ENCODE measurements at places on chromosomes 12 and 14.

DNA sequence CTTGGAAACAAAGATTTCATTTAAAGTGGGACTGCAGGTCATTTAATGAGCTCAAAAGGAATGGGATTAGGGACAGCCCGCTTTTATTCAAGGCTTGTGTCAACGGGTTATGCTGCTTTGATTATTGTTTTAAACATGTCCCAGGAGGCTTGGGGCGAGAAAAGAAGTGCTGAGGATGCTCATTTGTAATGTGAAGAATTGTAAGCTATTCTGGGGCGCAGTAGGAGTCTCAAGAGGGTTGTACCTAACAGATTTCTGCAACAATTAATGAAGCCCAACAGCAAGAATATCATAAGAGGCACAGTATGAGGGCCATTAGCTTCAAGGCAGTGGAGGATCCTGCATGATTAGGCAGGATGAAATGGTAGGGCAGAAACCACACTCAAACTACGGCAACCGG lies 122.5 kb downstream of the KTN1 start:
- DNase-seq, result no peak

DNA sequence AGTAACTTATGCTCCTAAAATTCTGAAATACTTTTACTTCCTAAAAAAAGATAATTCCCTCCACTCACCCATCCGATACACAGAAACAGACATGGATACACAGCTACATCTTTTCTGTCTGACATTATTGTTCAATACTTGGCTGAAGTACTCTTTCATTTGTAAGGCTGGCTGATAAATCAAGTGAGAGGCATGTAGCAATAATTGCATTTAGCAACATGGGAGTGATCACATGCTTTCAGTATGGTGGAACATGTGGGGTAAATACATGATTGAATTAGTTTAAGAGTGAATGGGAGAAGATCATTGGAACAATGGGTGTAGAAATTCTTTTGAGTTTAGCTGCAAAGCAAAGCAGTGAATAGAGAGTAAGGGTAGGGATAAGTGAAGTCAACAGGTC lies 25.6 kb downstream of the PTPRQ start:
- DNase-seq, result no peak

DNA sequence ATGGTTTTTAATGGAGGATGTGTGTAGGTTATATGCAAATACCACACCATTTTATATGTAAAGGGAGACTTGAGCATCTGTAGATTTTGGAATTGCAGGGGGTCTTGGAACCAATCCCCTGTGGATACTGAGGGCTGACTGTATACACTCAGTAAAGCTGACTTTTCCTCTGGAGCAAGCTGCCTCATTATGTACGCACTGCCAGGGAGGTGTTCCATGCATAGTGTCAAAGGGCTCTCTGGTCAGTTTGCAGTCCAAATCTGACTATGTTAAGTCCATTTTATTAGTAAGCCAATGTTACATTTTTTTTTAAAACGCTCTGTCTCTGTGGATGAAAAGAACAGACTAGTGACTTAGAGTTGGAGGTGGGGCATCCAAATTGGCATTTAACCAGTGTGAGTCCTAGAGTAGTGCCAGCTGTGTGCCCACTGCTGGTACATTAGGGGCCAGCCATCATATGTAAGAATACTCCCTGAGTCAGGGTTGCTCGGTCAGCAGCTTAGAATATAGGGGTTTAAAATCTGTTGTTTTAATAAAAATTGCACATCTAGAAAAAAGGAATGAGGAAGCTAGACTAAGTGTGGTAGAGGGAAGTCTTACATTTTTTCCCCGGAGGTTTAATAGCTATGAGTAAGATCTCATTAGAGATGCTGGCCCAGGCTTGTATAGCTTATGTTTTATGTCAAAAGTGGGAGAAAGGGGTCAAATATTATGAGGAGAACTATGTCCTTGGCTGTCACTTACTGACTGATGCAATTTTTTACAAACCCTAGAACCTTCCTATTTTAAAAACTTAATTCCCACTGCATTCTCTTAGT lies 87.0 kb downstream of the TESC start:
- peak; percentile 32 for DNase-seq

DNA sequence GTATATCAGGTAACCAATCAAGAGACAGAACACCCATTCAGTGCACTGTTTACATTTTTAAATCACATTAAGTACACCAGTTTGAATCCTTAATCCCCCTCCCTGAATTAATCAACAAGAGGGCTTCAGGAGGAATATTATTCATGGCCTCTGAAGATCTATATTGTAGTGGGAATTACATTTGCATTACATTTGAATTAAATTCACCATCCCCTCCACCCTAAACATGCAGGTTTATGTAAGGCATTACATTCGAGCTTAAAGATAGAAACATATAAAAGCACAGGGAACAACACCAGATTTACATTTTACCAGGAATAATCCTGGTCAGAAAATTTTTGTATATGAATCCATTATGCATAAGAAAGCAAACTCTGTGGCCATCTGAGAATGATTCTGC lies 197.8 kb upstream of the KITLG start:
- DNase-seq, result no peak

DNA sequence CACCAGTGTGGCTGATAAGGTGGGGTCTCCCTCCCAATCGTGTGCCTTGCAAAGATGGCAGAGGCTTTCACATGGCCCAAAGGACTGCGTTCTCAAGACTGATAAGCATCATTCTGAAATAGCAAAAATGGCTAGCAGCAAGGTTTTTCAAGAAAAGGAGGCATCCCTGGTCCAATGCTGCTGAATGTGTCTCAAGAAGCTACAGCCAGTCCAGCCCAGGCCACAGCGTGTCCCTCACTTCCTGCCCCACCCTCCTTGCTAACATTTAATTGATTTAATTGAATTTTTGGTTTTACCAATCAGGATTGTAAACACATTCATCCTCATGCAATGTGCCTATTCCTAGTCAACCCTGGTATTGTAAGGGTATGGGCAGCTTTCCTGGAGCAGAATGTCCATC lies 55.9 kb downstream of the C14orf132 start:
- no peak for DNase-seq

GRCh38 chr12:21657326-21658077 lies at the start of gene LDHB:
Gene LDHB, minus strand, starts transcription at chr12:21657842. Its CDS starts 3,171 bp downstream, at chr12:21654671.
- DNase-seq, result peak; percentile 88

GRCh38 chr14:103031566-103031911 lies 25.8 kb downstream of the CDC42BPB start:
- no peak for DNase-seq

- DNase-seq, result no peak
Measured at GRCh38 chr12:124040291-124040690, 67.3 kb downstream of the ZNF664 start.
